Caki2 (cell line): ENCODE measurements at places on chromosomes 5 and 9.

DNA sequence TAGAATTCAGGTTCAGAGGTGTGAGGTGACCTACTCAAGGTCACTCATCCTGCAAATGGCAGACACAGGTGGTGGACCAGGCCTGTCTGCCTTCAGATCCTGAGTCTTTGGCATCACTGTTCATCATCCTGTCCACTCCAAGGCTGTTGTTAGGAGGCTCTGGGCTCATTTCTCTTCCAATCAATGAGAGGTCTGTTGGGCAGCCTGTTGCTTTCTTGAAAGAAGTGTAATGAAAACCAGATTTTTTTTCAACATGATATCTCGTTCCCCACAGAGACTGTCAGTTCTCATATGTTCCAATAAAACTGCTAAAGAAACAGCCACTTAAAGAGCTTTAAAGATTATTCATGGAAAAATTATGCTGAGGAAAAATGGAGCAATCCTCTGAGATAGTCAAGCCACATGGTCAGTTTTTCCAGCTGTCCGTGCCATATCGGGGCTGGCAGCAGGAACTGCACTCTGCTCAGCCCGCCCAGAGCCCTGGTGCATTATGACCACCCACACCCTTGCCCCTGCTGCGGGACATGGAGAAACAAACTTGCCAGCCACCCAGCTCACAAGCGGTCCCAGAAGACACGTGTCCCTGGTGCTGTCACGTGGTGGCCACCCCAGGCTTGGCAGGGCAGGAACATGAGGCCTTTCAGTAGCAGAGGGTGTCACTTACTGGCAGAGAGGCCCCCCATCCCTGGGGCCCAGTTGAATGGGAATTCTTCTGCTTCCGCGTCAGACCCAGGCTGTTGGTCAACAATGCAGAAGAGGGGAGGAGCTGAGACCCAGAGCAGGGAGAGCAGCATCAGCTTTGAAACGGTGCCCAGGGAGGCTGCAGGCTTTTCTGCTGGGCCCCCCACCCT lies 63.7 kb upstream of the ANGPTL2 start:
- no peak for DNase-seq

DNA sequence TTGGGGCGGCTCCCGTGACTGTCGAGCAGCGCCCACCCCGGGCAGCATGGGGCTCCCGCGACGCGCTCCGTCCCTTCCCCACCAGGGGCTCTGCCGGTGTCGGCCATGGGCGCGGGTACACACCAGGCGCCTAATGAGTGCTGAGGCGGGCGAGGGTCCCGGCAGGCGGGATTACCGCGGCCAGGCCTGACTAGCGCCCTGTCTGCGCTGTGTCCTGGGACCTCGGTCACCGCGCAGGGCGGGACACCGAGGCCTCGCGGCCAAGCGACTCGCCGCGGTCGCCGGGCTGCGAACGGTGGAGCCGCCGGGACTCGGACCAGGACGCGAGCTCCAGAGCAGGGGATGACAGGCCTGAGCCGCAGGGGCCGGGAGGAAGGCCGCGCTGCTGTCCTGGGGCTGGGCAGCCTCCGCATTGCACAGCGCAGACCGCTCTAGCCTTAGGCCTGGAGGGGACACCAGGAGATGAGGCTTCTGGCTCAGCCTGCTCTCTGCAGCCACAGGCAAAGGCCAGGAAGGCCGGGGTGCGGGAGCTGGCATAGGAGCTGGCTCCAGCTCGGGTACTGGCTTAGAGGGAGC lies 14.1 kb downstream of the LCN10 start:
- DNase-seq = peak; percentile 37

DNA sequence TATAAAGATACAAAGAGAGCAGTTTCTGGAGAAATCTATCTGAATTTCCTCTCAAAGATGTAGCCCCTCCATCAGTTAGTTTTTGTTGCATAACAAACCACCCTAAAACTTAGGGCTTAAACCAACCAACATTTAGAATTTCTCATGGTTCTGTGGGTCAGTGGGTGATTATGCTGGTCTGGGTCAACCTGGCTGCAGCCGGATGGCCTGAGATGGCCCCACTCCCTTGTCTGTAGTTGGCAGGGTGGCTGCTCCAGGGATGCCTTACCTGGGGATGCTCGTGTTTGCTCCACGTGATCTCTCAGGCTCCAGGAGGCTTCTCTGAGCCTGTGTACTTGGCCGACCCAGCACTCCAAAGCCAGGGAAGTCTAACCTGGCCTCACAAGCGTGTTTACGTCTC lies 139.3 kb downstream of the MVB12B start:
- no peak for DNase-seq

GRCh38 chr5:180817893-180818674 lies 15.5 kb upstream of the MGAT1 start:
- DNase-seq = peak; percentile 76

DNA sequence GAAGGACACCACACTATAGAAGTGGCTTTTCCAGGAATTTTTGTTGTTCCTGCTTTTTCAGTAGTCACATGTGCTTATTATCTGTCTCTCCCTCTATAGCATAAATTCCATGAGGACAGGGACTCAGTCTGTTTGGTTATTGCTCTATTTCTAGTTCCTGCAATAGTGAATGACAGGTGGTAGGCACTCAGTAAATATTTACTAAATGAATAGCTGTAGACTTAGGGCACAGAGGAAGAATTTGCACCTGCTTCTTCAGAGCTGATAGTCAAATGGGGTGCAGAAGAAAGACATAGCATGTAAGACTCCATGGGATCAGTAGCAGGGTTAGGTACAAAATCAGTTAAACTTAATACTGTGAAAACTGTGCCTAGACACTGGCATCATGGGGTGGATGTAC lies 580.2 kb downstream of the CCDC171 start:
- no peak for DNase-seq

GRCh38 chr5:66987949-66988838 lies 208.4 kb downstream of the CD180 start:
- peak; percentile 16 for DNase-seq

- DNase-seq = no peak
Measured at GRCh38 chr9:33860200-33860871, 43.4 kb downstream of the UBE2R2 start.

DNA sequence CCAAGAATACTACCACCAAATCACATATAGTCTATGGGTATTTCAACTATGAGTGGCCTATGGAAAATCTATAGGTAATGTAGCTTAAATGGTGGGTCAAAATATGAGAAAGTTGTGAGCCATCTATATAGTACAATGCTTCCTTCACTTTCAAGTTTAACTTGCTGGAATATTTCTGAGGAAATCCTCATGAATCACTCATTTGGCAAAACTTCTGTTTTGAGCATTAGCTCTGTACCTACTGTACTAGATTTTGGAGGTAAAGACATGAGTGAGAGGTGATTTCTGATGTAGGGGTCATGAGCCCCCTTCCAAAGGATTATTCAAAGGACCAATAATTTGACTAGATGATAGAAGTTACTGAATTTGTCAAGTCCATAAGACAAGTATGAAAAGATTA lies 80.6 kb upstream of the DAB2 start:
- DNase-seq = no peak

GRCh38 chr5:82684165-82684564 lies 393.0 kb downstream of the TMEM167A start:
- no peak for DNase-seq

GRCh38 chr9:131858147-131858546 lies 118.3 kb upstream of the RAPGEF1 start:
- no peak for DNase-seq

- DNase-seq = peak; percentile 34
Measured at GRCh38 chr9:135701959-135702721, at the start of gene KCNT1. TSS of gene KCNT1 (plus strand) at chr9:135702185. CDS start at chr9:135702259, 74 bp downstream.

DNA sequence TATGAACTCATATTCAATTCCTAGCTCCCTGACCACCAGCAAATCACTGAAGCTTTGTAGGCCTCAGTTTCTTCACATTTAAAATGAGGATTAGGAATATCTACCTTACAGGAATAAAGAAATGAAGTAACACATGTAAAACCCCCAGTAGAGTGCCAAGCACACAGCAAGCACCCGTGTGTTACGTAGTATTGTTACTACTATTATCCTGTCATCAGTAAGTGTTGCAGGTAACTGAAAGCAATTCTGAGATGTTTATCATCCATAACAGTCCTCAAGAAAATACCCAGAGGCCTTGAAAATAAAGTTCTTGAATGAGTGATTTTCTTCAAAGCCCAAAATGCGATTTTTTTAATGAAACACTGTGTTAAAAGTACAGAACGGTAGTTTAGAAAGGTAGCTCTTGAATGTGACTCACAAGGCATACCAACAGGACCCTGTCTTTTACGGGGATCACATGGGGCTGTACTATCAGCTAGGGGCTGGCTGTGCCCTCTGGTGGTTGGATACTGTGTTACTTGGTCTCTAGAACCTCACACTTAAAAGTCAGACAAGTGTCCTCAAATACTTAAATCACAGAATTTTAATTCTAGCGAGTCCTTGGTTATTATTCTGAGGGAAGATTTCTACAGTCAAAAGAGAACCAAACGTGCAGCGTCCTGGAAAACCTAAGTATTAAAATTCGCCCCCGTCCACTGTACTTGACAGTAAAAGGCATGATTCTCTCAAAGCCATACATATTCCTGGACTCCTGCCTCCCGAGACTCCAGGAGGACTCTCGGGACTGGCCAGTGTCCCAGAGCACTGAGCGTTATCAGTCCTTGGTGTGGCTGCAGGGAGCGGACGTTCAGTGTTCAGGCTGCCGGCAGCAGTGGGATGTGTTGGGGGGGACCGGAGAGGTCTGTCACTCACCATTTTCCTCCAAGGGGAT lies 725 bp downstream of the NDUFB6 start:
- peak; percentile 55 for DNase-seq

DNA sequence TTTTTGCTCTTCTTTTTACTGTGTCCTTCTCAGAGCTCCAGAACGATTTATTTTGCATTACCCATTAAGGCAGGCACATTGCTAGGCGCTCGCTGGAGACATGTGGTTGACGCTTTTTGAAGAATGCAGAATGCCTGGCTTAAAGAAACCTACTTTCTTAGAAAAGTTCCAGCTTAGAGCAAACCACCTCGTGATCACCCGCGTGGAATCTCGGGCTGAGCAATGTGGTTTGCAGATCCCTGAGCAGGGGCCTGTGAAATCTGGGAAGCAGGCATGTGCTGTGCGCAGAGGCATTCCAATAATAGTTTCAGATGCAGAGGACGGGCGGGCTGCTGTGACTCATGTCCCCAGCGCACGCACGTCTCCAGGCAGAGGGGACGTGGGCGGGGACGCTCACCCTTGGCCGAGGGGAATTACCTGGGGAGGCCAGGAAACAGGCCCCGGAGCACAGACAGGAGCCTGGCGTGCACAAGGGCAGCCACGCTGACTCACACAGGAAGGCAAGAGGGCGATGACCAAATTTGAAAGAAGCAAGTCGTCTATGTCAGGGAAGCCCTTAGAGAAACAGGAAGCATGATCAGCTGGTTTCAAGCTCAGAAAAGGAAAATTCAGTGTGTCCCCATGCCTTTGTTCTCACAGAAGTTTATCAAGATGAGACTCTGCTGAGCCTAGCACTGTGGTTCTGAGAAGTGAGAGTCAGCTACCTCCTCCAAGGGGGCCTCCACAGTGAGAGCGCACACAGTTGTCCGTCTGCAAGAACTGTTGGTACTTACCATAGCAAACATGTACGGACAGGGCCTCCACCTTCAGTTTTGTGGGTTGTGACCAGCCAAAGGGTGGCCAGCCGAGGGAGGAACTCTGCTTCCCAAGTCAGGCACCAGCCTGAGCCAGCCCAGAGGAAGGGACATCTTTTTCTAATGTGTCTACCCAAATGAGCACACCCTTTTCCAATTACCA lies 218.6 kb downstream of the PIK3R1 start:
- peak; percentile 98 for DNase-seq

- DNase-seq = no peak
Measured at GRCh38 chr5:75524591-75524990, 12.9 kb downstream of the POLK start.

GRCh38 chr9:117492476-117492875 lies 77.6 kb upstream of the ASTN2 start:
- DNase-seq = no peak

GRCh38 chr5:6111131-6111530 lies 267.2 kb downstream of the MED10 start:
- no peak for DNase-seq

DNA sequence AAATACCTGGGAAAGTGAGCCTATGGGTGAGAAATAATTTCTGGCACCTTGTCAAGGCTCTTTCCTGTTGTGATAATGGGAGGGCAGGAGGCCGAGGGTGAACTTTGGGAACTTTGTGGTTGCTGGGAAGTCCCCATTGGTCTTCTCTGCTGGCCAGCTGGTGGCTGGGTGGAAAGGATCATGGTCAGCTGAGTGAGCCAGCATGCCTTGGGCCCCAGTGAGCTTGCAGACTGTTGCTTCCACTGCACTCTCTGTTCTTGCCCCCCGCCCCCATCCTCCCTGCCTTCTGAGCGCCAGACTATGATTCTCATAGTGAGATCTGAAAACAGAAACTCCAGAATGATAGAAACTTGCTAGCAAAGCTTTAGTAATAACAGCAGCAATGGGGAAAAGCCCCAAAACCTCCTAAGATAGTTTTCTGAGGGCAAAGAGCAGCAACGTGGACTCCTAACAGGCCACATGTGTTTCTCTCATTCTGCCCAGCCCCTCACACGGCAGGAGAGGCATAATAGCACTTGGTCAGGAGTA lies 139.2 kb upstream of the SMARCA2 start:
- no peak for DNase-seq

DNA sequence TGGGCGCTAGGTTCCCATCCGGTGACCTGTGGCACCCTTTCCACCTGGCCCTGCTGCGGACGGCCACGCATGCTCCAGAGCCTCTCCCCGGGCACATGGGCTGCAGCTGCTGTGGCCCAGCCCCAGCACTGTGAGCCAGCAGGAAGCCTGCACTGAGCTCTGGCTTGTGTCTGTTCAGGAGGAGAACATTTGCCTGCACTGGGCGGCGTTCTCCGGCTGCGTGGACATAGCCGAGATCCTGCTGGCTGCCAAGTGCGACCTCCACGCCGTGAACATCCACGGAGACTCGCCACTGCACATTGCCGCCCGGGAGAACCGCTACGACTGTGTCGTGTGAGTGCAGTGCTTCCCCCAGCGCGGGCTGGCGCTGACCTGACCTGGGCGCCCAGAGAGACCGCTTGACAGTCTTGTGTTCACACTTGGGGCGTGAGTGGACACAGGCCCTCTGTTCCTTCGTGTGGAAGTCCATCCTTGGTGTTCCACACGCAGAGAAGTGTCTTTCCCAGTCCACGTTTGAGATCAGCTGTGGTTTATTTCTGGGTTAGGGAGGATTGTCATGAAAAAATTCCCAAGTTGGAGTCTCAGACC lies 66.2 kb upstream of the CACNA1B start:
- no peak for DNase-seq

DNA sequence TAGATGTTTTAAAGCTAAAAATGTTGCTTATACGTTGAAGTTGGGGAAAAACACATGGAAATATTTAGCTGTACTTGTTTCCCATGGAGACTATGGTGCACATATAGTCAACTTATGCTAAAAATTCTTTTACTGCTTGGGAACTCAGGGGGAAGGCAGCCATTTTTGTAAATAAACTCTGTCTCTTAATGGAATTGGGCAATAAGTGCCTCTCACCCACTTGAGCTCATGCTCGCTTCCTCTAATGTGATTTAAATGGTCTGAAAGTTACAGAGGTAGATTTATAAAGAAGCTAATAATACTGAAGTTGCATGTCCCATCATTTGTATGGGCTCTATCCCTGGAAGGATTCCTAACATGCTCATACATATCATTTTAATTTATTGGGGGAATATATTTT lies 523.8 kb downstream of the RASEF start:
- DNase-seq = no peak

- DNase-seq = no peak
Measured at GRCh38 chr5:155753943-155754581, 572.9 kb upstream of the SGCD start.

- DNase-seq = no peak
Measured at GRCh38 chr5:177444106-177445051, 2.2 kb upstream of the PRR7 start.

- peak; percentile 67 for DNase-seq
Measured at GRCh38 chr9:88535226-88536022, 446 bp downstream of the NXNL2 start.
